Thymus (tissue), 14 donors: ENCODE measurements at places on chromosomes 6 and 20. TPM values are rescaled to one million over a fixed set of nuclear protein-coding genes. Genes with fewer than 3 reads are reported as not detected.

DNA sequence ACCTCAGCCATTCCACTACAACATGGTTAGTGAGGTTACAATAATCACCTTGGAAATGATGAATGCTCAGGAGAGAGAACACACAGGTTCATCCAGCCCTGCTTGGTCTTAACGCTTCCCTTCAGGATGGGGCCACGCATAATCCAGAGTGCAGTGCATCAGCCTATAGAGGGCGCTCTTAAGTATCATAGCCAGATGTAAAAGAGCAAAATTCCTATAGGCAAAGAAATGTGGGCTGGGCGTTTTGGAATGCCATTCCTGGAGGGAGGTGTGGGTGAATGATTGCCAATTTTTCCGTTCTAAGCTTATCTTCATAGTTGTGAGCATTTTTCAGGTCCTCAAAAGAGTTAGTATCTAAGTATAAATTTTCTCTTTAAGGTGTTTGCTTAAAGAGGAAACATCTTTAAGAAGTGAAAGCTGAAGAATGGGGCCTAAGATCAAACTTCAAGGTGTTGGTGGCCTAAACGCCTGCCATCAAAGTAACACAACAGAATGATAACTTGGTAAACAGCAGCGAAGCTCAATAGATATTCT lies 1.8 kb downstream of the RIPOR2 start:
- H3K27ac ChIP-seq: peak overlapping the region; percentile 10

DNA sequence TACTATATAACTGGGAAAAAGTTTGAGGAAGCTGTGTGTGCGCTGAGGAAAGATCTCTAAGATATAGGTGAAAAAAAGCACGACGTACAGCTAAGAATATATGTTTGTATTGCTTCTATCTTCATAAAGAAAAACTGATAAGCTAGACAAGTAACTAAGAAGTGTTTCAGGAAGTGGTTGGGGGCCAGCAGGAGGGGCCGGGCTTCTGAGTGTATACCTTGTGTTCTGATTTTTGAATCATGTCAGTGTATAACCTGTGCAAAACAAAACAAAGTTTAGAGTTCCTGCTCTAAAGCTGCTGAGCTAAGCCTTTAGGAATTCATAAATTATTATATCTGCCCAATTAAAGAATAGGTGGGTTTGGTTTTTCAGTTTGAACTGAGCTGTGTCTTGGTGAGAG lies 7.9 kb upstream of the OSER1 start:
- peak overlapping the region; percentile 37 for H3K4me3 ChIP-seq
- H3K36me3 ChIP-seq: no peaks in the 10 kb centered on the region
- H3K27ac ChIP-seq: peak overlapping the region; percentile 86

- no peak for DNase-seq
- no peaks in the 10 kb centered on the region for H3K36me3 ChIP-seq
- H3K4me3 ChIP-seq: no peak overlapping the region
- no peaks in the 10 kb centered on the region for H3K4me1 ChIP-seq
- H3K27me3 ChIP-seq: no peaks in the 10 kb centered on the region
These were observed 459.9 kb downstream of the GRIK2 start for GRCh38 chr6:101853231-101854085.

GRCh38 chr20:9051508-9051907 lies 17.4 kb upstream of the PLCB4 start:
- H3K36me3 ChIP-seq: no peaks in the 10 kb centered on the region
- no peaks in the 10 kb centered on the region for H3K27me3 ChIP-seq
- no peak for DNase-seq
- no peak overlapping the region for H3K4me3 ChIP-seq

- H3K4me1 ChIP-seq: peaks cover 7% of the 10 kb centered on the region
- no peak overlapping the region for H3K27ac ChIP-seq
- no peaks in the 10 kb centered on the region for H3K36me3 ChIP-seq
- DNase-seq: no peak
- H3K4me3 ChIP-seq: no peak overlapping the region
These were observed 77.0 kb downstream of the PLCB1 start for GRCh38 chr20:8209061-8209460.

- no peaks in the 10 kb centered on the region for H3K36me3 ChIP-seq
- H3K27ac ChIP-seq: no peak overlapping the region
- no peak for DNase-seq
- no peak overlapping the region for H3K4me3 ChIP-seq
- no peaks in the 10 kb centered on the region for H3K27me3 ChIP-seq
These were observed 158.0 kb downstream of the PHF3 start for GRCh38 chr6:63793465-63794137.

GRCh38 chr20:62454904-62455636 lies 20.7 kb downstream of the GATA5 start:
- peaks cover 52% of the 10 kb centered on the region for H3K27me3 ChIP-seq
- H3K36me3 ChIP-seq: no peaks in the 10 kb centered on the region
- no peaks in the 10 kb centered on the region for H3K4me1 ChIP-seq

MTHFD1L gene
- 16.0 TPM for polyA plus RNA-seq

ASIP gene
- polyA plus RNA-seq: 1.8 TPM

DNA sequence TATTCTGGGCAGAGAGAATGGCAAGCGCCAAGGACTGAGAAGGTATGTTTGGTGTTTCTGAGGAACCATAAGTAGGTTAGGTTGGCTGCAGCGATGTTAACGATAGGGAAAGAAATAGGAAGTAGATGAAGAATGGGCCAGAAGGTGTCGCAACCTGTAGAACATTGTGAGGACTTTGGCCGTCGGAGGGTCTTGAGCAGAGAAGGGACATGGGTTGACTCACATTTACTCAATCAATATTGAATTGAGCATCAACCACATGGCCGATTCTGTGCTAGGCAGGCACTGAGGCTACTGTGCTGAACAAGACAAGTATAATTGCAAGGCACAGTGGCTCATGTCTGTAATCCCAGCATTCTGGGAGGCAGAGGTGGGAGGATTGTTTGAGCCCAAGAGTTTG lies 26.8 kb upstream of the RPN2 start:
- DNase-seq: no peak
- H3K4me1 ChIP-seq: no peaks in the 10 kb centered on the region
- no peaks in the 10 kb centered on the region for H3K27me3 ChIP-seq

HTR1B gene
- polyA plus RNA-seq: 0.09 TPM

DNA sequence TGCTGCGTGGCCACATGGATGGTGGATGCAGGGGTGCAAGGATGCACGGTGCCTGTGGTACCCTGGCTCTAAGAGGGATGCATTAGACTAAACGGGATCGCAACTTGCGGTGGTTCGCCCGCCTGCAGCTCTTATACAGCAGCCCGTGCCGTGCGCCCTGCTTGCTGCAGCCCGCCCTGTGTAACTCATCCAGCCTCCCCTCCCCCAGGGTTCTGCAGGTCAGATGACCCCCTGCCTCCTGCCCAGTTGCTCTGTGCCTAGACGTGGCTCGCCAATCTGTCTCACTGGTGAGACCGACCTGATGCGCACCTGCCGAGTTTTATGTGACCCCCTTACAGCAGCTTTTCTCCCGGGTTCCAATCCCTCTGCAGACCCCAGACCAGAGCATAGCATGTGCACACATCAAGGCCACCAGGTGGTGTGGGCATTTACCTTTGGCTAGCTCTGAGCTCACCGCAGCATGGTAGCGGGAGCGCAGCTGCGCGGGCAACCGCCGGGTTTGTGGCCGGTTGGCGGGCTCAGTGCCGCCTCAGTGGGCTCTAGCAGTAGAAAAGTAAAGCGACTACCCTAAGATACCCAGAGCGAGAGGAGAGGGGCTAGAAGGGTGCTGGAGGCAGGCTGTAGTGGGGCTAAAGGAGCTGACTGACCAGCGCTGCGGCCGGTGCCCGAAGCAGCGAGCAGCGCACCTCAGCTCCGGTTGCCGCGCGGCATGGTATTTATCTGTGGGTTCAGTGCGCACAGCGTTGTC lies 693 bp upstream of the GNAS-AS1 start:
- H3K27ac ChIP-seq: no peak overlapping the region
- no peak for DNase-seq
- no peaks in the 10 kb centered on the region for H3K36me3 ChIP-seq
- peaks cover 15% of the 10 kb centered on the region for H3K4me1 ChIP-seq
- peak overlapping the region; percentile 46 for H3K4me3 ChIP-seq
- H3K27me3 ChIP-seq: peaks cover 79% of the 10 kb centered on the region

GRCh38 chr6:169291646-169292337 lies 38.1 kb upstream of the THBS2 start:
- H3K27ac ChIP-seq: no peak overlapping the region
- H3K4me3 ChIP-seq: no peak overlapping the region
- no peaks in the 10 kb centered on the region for H3K4me1 ChIP-seq
- no peak for DNase-seq
- H3K36me3 ChIP-seq: no peaks in the 10 kb centered on the region
- H3K27me3 ChIP-seq: no peaks in the 10 kb centered on the region

DNA sequence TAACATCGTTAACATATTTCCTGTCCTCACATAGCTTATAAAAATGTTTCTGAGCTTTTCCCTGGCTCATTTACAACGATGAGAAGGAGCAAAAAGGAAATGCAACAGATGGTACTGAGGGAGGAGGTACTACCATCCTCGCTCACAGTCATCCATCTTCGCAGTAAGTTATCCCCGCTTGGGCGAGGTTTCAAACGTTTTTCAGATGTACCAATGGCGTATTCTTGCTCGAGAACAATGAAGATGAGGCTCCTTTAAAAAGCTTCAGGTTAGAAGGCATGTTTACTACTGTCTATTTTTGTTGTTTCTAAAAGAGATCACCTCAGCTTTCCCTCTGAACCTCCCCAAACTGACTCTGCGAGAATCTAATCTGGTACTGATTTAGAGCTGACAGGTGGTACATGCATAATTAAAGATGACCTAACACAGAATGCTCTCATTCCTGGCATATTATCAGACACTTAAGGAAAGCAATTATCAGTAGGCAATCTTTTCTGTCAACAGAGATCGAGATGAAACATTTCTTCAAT lies 178.7 kb downstream of the GJA10 start:
- H3K27me3 ChIP-seq: no peaks in the 10 kb centered on the region
- no peak overlapping the region for H3K4me3 ChIP-seq
- peaks cover 4% of the 10 kb centered on the region for H3K36me3 ChIP-seq
- peaks cover 5% of the 10 kb centered on the region for H3K4me1 ChIP-seq
- H3K27ac ChIP-seq: no peak overlapping the region

DNA sequence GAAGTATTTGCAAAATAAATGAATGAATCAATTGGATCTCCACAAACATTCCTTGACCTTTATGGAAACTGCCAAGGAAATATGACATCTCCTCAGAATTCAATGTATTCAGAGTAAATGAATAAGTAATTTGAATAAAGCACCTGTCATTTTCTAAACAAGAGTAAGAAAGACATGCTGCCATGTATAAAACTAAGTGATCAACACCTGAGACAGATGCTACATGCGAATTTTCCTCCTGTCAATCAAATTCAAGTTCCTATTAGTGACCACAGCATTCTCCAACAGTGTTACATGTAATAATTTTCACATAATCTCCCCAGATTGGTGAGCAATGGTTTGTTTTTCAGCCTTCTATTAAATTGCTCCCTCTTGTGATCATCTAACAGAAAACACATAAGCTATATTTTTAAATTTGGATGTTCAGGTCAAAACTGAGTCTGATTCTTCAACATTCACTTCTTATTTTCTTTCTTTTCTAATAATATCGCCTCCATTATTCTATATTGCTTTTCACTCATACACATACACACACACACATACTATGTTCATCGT lies 163.2 kb upstream of the RNF217 start:
- no peaks in the 10 kb centered on the region for H3K36me3 ChIP-seq
- no peak overlapping the region for H3K27ac ChIP-seq
- H3K27me3 ChIP-seq: no peaks in the 10 kb centered on the region

DNA sequence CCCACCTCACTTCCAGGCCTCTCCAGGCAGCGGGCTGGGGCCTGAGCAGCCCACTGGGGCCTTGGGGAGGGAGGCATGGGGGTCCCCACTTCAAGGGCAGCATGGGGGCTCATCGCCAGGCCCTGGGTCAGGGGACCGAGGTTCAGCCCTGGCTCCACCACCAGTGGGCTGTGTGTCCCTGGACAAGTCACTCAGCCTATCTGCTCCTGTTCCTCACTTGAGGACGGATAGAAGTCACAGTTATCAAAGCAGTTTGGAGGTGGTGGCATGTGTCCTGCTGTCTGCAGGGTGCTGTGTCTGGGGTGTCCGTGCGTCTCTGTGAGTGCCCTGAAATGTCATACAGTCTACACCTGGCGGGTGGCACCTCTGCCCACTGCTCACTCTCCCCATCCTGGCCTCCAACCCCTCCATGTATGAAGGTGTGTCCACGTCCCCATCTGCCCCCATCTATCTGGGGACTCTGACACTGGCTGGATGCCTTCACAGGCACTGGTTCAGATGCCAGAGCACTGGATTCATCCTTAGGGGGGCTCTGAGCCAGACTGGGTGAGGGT lies 3.6 kb downstream of the EEF1A2 start:
- H3K27me3 ChIP-seq: peaks cover 46% of the 10 kb centered on the region
- DNase-seq: no peak
- no peak overlapping the region for H3K27ac ChIP-seq
- H3K36me3 ChIP-seq: no peaks in the 10 kb centered on the region
- no peak overlapping the region for H3K4me3 ChIP-seq

- H3K4me1 ChIP-seq: no peaks in the 10 kb centered on the region
- H3K27me3 ChIP-seq: no peaks in the 10 kb centered on the region
- H3K27ac ChIP-seq: no peak overlapping the region
These were observed 28.0 kb upstream of the CEP85L start for GRCh38 chr6:118679327-118679901.

EYS gene
- 0.05 TPM for polyA plus RNA-seq

- H3K4me1 ChIP-seq: no peaks in the 10 kb centered on the region
- no peak overlapping the region for H3K27ac ChIP-seq
- no peak for DNase-seq
- H3K4me3 ChIP-seq: no peak overlapping the region
These were observed 184.5 kb upstream of the MARCKS start for GRCh38 chr6:113672491-113673149.

GUCA1A gene
- 0.52 TPM for polyA plus RNA-seq

GRCh38 chr6:104227508-104227907 lies 632.2 kb downstream of the HACE1 start:
- no peak for DNase-seq
- H3K27ac ChIP-seq: no peak overlapping the region
- no peaks in the 10 kb centered on the region for H3K4me1 ChIP-seq
- H3K27me3 ChIP-seq: no peaks in the 10 kb centered on the region
- no peak overlapping the region for H3K4me3 ChIP-seq

GRCh38 chr20:36366623-36367369 lies 60.7 kb downstream of the DLGAP4 start:
- no peak overlapping the region for H3K27ac ChIP-seq
- no peak for DNase-seq
- no peaks in the 10 kb centered on the region for H3K27me3 ChIP-seq
- H3K4me1 ChIP-seq: no peaks in the 10 kb centered on the region
- H3K4me3 ChIP-seq: no peak overlapping the region

RHAG gene
- 0.39 TPM for polyA plus RNA-seq

- no peaks in the 10 kb centered on the region for H3K27me3 ChIP-seq
- H3K36me3 ChIP-seq: peaks cover 46% of the 10 kb centered on the region
- H3K4me3 ChIP-seq: no peak overlapping the region
These were observed 16.5 kb downstream of the PEDS1 start for GRCh38 chr20:50136822-50137599.

DNA sequence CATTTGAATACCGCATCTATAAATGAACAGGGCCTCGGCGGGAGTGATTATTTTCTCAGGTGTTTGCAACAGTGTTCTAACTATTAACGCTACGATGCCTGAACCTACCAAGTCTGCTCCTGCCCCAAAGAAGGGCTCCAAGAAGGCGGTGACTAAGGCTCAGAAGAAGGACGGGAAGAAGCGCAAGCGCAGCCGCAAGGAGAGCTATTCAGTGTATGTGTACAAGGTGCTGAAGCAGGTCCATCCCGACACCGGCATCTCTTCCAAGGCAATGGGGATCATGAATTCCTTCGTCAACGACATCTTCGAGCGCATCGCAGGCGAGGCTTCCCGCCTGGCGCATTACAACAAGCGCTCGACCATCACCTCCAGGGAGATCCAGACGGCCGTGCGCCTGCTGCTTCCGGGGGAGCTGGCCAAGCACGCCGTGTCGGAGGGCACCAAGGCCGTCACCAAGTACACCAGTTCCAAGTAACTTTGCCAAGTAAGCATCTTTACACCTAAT lies 70.9 kb downstream of the HFE start:
- H3K4me3 ChIP-seq: peak overlapping the region; percentile 77
- H3K4me1 ChIP-seq: peaks cover 35% of the 10 kb centered on the region
- H3K27me3 ChIP-seq: no peaks in the 10 kb centered on the region
- H3K36me3 ChIP-seq: no peaks in the 10 kb centered on the region
